ENCODE measurements at places on chromosomes 16 and 17.

DNA sequence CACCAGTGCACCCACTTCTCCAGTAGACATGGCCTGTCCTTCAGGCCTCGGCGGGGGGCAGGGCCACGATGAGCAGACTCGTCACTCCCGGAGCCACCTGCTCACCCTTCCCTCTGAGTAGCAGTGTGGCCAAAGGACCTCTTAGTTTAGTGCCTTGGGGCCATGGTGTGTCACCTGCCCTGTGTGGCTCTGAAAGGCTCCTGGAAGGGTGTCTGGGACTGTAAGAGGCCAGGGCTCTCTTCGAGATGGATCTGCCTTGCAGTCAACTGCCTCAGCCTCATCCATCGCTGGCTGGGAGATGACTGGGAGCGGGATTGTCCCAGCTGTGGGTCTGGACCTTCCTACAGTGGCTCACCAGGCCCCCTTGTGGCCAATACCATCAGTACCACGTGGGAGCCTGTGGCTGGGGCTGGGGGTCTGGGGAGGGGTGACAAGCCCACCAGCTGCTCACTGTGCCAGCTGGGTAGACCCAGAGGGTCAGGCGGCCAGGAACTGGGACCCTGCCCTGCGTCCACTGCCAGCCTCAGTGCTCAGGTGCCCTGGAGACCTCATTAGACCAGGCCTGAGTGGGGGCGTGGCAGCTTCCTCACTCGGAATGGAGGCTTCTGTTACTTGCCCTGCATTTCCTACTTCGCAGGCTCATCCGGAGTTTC, 133.4 kb downstream of the OR1D5 start:
- DNase-seq = peak; percentile 55

- DNase-seq = no peak
These were observed 241 bp downstream of the DRC3 start for GRCh38 chr17:17972952-17973254.

DNA sequence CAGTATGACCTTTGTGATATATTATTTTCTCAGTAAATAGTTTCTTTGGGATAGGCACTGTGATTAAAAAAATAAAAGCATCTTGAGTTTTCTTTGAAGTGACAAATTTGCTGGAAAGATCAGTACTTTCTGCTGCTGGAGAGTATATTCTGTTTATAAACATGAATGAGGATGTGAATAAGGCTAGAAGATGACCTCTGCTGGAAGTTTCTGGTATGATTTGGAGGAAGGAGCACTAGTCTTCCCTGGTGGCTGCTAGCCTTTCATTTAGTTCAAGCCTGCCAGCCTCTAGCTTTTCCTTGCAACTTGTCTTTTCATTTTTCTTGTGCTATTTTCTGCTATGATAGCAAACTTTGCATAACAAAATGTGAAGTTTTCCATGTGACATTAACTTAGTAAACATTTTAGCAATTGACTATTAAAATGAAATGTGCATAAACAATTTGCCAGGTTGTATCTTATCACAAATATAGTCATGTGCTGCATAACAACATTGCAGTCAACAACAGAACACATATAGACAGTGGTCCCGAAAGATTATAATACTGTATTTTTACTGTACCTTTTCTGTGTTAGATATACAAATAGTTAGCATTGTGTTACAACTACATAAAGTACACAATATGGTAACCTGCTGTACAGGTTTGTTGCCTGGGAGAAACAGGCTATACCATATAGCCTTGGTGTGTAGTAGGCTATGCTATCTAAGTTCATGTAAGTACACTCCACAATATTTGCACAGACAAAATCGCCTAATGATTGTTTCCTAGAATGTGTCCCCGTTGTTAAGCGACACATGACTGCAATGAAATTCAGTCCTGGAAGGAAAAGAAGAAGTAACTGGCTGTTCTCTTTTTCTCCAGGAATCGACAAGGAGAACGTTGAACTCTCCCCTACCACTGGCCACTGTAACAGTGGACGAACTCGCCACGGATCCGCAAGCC, 18.1 kb upstream of the RAB11FIP4 start:
- no peak for DNase-seq

DNA sequence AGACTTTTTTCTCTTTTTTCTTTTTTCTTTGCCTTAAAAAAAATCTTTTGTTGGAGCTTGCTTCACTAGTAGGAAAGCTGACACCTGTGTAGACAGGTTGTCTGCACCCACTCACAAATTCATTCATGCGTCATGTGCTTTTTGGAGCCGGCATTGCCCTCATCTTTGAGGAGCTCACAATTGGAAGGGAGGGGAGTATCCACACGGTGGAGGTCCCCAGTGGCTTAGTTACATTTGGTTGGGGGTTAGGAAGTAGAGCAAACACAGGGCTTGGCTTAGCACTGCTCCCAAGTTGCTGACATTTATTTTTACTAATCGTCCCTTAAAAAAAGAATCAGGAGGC, 18.7 kb upstream of the MEIOB start:
- no peak for DNase-seq

DNA sequence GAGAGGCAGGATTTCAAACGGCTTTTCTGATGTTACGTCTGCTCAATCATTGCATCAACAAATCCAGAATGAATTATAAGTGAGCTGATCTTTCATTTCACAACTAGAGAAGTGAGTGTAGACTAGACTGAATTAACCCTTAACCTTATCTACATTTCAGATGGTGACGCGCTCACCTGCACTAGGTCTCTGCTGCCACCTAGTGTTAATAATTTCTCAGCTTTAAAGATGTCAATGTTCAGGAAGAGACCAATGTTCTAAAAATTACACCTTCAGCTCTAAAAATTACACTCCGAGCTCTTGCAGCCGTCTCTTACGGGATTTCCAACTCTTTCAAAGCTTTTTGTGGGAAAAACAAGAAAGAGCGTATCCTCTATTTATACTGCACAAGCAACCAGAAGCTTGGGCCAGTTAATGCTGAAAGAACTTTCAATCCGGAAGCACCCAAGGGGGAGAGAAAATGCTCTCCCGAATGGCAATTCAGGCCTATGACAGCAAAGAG, 88.2 kb upstream of the FA2H start:
- no peak for DNase-seq

DNA sequence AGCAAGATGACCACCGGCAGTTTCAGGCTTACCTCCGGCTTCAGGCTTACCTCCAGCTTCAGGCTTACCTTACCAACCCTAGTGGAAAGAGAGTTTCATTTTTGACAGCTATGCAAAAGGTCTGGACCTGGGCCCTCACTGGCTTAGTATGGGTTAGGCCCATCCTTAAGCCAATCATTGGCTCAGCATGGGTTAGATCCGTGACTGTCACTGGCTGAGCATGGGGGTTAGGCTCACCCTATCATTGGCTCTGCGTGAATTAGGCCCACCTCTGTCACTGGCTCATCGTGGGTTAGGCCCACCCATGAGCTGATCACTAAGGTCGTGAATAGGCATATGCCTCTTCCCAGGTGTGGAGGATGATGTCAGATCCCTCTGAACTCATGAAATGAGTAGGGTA, 8.1 kb downstream of the NDE1 start:
- no peak for DNase-seq

DNA sequence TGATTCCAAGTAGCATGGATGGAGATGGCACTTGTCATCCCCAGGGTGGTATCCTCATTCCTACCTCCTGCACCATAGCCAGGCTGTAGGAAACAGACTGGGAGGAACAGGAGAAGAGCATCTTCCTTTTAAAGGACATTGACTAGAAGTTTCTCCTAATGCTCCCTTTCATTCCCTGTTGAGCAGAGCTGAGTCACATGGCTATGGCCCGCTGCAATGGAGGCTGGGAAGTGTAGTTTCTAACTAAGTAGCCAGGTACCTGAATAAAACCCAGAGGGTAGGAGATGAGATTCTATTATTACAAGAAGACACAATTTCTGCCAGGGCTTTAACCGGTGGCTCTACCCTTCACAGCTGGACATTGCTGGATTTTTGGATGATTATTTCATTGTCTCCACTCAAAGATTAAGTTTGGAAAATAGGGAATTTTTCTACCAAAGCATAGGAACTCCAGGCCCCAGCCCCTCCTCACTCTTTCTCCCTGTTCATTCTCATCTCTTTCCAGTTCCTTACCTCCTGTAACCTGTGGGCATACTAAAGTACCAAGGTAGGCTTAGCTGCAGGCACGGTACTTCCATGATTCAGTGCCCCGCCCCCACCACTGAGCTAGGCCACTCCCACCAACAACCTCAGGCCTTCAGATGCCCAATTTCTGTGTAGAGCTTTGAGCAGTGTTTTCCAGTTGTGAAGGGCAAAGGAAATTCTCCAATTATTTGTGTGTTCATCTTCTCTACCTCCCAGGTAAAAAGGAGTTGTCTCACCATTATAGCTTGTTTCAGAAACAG, 378.3 kb downstream of the CDH13 start:
- DNase-seq = no peak

DNA sequence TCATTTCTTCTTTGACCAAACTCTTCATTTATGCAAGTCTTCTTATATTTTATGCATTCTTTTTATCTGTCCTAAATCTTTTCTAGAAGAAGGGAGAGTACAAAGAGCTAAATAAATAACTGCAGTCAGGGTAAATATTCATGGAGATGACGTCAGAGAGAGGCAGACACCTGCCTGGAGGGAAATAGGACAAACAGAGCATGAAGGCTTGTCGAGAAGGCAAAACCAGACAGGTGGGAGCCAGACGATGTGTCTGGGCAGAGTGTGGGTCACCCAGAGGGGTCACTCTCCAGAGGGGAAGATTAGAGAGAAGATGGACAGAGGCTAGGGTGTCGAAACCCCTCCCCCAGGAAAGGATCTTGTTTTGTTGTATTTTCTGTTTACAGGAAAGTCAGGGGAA, 78.3 kb upstream of the RPL38 start:
- DNase-seq = no peak

DNA sequence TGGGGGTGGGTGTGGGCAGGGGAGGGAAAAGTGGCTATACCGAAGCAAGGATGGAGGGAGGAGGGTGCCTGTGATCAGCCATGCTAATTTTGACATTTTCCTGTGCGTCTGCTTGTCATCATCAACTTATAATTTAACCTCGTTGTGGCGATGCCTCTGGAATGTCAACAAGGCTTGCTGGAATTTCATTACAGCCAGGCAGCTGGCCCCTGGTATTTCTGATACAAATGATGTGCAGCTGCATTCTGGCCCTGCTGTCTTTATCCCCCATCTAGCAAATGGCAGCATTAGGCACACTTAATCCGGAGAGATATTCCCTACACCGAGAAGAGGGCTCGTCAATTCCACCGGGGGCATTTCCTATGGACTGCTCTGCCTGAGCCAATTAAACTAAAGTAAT, 278.3 kb upstream of the CCL2 start:
- DNase-seq = no peak

DNA sequence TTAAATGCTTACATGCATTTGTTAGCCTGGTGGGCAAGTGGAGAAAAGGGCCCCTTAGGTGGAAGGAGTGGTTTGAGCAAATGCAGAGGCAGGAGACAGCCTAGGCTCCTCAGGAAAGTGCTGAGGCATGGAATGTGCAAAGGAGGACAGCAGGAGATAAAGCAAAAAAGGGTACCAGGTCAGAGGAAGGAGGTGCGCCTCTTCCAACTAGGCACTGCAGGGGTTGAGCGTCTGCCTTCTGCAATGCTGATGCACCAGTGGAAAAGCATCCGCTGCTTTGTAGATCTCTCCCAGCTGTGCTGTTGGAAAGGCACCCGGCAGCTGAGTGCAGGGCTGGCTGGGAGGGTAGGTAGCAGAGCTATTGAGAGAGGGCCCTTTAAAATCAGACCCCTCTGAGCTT, 287.0 kb upstream of the XYLT1 start:
- peak; percentile 70 for DNase-seq

- DNase-seq = no peak
These were observed 5.3 kb upstream of the POLR3E start for GRCh38 chr16:22291860-22292318.

DNA sequence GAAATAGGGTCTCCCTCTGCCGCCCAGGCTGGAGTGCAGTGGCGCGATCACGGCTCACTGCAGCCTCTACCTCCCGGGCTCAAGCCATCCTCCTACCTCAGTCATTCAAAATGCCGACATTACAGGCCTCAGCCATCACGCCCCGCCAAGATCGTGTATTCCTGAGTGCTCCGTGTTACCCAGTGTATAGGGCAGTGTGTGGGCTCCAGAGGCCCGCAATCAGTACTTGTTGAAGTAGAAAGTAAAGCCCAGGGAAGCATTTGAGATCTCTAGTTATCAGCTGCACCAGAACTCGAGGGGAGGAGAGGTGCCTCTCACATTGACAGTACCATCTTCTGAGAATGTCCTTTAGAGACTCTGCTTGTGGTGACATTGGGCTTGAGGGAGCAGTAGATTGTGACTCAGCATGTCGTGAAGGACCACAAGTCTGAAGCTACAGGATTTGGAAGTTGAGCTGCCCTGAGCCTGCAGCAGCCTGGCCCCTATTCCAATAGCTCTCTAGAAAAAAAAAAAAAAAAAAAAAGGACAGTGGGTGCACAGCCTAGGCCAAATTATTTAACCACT, 1.1 kb upstream of the PRPSAP1 start:
- DNase-seq = no peak

DNA sequence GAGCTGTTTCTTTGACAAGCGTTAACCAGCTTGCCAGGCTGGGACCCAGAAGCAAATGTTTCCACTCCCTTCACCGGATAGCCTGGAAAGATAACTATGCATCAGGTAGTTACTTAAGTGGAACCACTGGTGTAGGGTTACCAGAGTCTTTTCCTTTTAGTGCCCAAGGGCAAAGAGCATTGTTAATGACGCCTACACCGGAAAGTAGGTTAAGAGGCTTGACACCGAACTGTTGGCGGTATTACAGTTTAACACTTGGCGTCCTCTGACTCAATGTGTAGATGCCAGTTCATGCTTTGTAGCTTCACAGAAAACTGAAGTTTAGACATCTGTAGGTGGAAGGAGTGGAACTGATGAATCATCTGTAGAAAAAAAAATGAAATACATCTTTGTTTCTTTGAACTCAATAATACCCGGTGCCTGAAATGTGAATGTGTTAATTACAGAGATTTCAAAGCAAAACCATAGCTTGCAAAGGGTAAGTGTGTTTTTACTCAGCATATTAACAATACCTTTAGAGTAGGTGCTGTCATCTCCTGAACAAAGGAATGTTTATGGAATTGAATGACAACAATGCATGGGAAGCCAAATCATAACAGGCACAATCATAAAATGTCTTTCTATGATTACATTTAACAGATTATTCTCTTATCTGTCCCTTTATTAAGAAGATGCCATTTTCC, 426.7 kb upstream of the SALL1 start:
- DNase-seq = peak; percentile 11

- DNase-seq = no peak
These were observed 18.1 kb upstream of the ITPRIPL2 start for GRCh38 chr16:19095654-19096053.

GRCh38 chr17:82365606-82366295, 5.8 kb upstream of the UTS2R start:
- DNase-seq = no peak

- no peak for DNase-seq
These were observed 536 bp downstream of the SLC38A10 start for GRCh38 chr17:81294512-81295030.

GRCh38 chr16:47925811-47926460, 229.9 kb downstream of the ABCC12 start:
- no peak for DNase-seq

GRCh38 chr16:1543085-1543896, 9.8 kb downstream of the TMEM204 start:
- DNase-seq = no peak

Data from iPS DF 6.9 (cell line).